ENCODE measurements at places on chromosomes 3 and 15.

GRCh38 chr15:90165659-90166489, 35.3 kb upstream of the SEMA4B start:
- peak; percentile 78 for DNase-seq

- DNase-seq: no peak
These were observed 118.4 kb downstream of the ADCY5 start for GRCh38 chr3:123330441-123330991.

DNA sequence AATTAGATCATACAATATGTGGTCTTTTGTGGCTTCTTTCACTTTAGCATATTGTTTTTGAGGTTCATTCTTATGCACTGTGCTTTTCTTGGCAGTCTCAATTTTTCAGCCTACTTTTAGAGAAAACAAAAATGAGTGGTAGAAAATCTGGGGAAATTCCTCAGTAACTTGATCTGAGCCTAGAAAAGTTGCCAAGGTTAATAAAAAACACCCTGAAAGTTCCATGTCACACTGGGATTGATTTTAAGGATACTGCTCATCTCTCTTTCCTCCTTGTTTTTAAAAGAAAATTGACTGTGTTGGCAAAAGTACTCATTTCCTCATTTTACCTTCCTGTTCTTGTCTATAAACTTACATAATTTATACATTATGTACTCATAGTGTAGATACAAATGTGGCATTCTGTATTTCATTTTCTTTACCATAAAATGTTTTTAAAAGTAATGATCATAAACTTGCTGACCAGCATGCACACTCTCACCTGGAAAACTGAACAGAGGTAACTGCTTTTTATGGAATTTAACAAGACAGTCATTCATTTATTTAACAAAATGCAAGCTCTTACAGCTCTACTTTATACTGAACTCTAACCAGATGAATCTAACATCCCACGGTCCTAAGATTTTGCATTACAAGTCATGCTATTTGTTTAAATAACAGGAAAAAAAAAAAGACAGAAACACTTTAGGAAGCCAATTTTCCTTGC, 28.6 kb upstream of the SH3BP5 start:
- peak; percentile 58 for DNase-seq

DNA sequence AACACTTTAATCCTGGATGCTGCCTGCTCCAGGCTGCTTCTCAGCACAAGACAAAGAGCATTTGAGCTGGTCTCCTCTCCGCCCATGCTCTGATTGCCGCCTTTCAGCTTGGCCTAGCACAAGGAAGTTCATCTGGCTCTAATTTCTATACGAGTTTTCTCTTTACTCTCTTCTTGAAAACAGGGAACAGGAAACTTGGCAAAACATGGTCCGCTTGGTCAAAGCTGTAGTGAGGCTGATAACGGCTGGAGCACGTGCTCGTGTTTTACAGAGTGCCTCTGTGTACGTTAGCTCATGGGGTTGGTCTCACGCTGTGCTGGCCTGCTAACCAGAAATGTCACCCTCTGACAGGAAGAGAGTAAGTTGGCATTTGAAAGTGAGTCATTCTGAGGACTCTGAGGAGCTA, 19.2 kb downstream of the RARRES1 start:
- no peak for DNase-seq

DNA sequence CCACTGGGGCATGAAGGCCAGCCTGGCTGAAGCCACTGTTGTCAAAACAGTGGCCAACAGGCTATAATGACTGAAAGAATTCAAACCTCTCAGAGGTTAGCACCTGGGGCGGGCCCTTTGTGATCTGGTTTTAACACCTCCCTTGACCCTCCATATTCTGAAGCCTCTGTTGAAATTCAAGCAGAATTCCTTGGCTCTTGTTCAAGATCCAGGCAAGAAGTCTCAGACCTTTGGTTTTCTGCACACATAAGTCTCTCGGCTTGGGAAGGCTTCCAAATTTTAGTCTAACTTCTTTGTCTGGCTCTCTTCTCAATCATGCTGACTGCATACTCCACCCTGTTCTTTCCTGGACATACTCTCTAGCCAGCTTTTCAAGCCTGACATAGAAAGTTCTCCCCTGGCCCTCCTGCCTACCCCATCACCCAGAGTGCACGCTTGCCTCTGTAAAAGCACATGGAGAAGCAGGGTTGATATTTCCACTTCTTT, 144.5 kb downstream of the PDZRN3 start:
- peak; percentile 24 for DNase-seq

- DNase-seq: no peak
These were observed 104.4 kb downstream of the RPL22L1 start for GRCh38 chr3:170765419-170766078.

DNA sequence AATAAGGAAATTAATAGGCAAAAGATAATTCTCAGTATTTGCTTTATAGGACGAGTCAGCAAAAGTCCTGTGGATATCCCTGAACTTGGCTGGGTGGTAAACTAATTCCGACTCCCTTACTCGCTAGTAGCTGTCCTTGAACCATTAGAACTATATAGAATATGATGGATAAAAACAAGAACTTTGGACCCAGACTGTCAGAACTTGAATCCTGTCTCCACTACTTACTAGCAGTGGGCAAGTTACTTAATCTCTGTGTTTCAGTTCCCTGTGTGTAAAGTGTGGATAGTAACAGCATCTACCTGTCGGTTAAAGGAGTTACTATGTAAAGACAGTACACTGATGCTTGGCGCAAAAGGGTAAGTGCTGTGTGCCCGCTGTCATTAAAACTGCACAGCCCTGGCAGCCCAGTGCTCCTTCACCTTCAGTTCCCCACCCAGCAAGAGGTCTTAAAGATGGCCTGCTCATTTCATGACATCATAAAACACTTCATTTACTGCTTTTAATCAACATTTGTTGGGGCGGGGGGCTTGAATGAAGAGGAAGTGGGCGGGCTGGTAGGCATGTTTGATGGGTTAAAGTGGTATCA, 7.3 kb downstream of the TPM1 start:
- no peak for DNase-seq

DNA sequence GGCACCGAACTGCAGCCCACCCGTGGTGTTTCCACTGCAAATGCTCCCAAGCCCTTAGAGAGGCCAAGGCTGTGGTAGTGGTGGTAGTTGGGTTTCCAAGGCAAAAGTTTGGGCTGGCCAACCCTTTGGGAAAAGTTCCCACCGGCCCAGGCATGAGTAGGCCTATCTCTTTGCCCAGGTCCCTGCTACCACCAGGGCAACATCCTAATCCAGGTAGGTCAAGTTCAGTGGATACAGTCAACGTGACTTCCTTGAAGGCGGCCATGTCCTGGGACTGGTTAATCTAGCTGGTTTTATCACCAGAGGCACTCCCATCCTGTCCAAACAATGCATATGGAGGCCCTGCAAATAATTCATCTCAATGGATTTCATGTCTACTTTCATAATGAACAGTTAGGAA, 1.6 kb upstream of the ONECUT1 start:
- DNase-seq: no peak

GRCh38 chr15:101521069-101521468, 31.6 kb upstream of the PCSK6 start:
- DNase-seq: no peak

GRCh38 chr15:97525809-97526208, 434.7 kb upstream of the ARRDC4 start:
- DNase-seq: no peak

GRCh38 chr3:23288286-23288685, 85.2 kb downstream of the UBE2E2 start:
- DNase-seq: no peak

GRCh38 chr15:64026591-64026990, 19.7 kb downstream of the DAPK2 start:
- no peak for DNase-seq

DNA sequence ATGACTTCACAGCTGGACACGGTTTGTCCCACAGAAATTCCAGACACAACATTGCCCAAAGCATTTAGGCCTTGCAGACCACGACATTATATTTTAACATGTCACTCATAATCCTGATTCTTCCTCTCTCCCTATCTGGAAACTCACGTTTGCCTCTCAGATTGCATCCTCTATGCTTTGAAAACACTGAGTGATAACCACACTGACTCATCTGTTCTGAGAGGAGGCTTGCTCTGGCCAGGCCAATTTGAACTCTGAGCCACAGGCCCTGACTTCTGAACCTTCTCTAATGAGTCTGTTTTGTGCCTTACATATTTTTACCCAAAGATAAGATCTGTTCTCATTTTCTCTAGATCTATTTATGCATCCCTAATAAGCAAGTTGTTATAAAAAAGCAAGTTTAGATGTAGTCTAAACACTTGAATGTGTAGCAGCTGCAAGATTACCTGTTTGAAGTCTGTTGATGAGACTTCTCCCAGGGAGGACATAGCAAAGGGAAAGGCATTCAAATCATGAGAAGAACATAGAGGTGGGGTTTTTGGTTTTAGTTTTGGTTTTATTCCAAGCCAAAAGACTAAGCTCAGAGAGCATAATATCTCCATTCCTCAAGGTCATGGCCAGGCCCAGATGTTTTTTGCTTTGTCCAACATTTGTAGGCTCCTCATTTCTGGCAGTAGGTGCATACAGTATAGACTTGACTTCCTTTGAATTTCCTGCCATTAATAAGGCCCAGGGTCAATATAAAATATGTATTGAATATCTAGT, 234.4 kb upstream of the LRTM1 start:
- DNase-seq: peak; percentile 6

DNA sequence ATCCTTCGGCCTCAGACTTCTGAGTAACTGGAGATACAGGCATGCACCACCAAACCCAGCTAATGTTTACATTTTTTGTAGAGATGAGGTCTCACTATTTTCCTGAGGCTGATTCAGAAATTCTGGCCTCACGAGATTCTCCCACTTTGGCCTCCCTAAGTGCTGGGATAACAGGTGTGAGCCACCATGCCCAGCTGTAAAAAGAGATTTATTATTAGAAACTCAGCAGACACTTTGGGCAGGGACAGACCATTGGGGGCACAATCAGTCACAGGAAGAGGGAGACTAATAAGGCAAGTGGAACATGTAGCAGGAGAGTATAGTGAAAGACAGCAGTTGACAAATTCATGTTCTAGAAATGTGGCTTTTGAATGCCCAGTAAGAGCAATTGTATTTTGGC, 249.2 kb downstream of the CBLB start:
- no peak for DNase-seq

DNA sequence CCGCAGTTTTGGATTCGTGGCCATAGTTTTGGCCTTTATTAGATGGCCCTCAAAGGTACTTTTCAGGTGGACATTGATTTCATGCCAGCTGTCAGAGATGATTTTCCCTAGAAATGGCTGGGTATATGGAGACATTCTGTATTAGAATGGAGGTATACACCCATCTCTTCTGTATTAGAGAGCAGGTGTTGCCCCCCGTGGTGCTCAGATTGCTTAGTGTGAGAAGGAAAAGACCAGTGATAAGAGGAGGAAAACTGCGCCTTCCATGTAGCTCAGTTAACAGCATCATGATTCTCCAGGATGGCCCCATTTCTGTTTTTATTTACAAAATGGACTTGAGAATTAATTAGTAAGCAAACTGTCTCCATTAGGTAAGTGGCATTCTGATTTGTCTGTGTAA, 145.9 kb downstream of the IGF1R start:
- no peak for DNase-seq

DNA sequence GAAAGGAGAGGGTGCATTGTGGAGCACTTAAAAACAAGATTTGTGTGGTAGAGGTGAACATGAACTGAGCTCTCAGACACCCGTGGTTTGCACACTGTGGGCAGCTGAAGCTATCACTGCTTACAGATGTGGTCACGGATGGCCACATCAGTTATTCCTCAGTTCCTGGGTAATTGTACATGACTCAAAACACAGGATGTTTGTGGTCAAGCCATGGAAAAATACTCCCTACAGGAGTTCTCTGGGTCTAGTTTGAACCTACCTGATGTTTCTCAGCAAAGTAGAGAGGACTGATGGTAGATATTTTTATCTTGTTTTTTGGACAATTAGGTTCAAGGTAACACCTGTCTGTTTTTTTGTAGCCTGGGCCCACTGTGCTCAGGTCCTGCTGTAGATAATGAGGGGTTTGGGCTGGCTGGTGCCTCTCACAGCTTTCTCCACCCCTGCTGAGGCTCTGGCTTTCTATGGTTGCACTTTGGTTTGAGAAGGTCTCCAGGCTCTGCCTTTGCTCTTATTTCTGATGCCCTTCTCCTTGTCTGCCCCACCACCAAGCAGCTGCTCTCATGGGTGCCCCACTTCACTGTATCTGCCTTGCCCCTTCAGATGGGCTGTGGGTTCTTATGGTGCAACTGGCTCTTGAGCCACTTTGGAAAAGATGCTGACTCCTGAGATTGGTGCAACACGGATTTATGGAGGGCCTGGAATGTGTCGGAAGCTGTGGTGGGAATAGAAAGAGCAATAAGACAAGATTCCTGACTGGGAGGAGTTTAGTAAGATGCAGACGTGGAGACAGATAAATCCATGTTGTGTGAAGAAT, 40.1 kb downstream of the CDCP1 start:
- no peak for DNase-seq

GRCh38 chr3:13462125-13462629, 17.9 kb upstream of the HDAC11 start:
- DNase-seq: no peak

- no peak for DNase-seq
These were observed 63.5 kb upstream of the SLC6A1 start for GRCh38 chr3:10928961-10929471.

- no peak for DNase-seq
These were observed 116.8 kb downstream of the TPRG1 start for GRCh38 chr3:189288348-189289235.

DNA sequence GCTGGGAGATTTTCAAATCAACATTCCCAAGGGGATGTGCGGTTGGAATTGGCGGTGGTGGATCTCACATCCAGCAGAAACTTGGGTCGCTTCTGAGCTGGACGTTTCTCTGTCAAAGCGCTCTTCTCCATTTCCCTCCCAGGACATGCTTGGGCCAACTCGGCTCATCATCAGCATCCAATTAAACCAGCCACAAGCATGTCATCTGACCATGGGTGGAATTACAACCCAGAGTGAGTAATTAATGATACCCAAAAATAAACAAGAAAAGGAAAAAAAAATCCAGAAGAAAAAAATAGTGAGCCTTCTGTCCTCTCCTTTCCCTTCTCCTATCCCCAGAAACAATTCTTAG, 111.2 kb downstream of the XXYLT1 start:
- DNase-seq: no peak

GRCh38 chr15:68097029-68097428, 42.9 kb downstream of the PIAS1 start:
- no peak for DNase-seq

GRCh38 chr3:151008699-151009098, 36.2 kb upstream of the CLRN1 start:
- DNase-seq: peak; percentile 23

DNA sequence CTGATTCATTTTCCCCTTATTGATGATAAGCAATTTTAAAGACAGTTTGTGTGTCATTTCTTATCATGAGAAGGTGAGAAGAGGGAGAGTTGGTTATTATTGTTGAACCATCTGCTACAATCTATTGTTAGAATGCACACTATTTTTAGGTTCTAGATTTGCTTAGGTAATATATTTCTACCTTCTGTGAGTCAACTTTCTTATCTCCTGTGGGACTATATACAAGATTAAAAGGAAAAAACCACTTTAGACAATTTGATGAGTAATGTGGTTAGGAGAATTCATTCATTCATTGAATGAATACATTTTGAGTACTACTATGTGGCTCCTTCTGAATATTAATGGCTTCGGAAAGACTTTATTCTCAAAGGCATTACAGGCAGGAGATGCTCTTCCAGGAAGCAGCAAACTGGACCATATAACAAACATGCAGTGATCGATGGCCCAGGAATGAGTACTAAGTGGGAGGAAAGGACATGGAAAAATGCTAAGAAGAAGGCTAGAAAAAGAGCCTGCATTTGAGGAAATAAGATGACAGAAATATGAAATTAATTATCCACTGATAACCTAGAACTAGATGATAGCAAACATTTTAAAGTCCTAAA, 22.4 kb downstream of the SPTSSB start:
- DNase-seq: no peak

All from fibroblast of the conjunctiva (primary cell).